ENCODE measurements at places on chromosomes 16 and 17.

DNA sequence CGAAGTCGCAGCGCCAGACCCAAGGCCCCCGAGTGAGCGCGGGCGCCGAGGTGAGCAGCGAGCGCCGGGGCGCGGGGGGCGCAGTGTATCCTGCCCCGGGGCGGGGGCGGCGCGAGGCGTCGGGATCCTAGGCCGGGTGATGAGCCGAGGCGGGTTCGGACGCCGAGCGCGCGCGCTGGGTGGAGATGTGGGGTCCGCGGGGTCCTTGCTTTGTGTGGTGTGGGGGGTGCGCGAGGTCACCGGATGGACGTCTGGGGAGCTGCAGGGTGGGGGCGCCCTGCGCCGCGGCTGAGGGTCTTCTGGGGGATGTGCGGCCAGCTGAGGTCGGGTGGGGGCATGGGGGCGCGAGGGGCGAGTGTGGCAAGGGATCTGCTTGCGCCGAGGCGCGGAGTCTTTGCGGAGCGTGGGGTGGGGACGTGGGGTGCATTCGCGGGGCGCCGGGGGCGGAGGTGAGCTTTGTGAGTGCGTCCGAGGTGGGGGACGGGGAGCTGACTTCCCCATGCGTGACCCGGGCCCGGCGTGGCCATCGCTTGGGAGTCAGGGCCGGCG is 560 bp downstream of the RAI1 start:
- no peak for DNase-seq

GRCh38 chr17:75269844-75270217 is 1.2 kb downstream of the MIF4GD start:
- no peak for DNase-seq

- no peak for DNase-seq
Observed at GRCh38 chr16:1290063-1290501, 19.4 kb upstream of the UBE2I start.

- DNase-seq, result peak; percentile 74
Observed at GRCh38 chr17:2786176-2786881, 9.9 kb upstream of the RAP1GAP2 start.

DNA sequence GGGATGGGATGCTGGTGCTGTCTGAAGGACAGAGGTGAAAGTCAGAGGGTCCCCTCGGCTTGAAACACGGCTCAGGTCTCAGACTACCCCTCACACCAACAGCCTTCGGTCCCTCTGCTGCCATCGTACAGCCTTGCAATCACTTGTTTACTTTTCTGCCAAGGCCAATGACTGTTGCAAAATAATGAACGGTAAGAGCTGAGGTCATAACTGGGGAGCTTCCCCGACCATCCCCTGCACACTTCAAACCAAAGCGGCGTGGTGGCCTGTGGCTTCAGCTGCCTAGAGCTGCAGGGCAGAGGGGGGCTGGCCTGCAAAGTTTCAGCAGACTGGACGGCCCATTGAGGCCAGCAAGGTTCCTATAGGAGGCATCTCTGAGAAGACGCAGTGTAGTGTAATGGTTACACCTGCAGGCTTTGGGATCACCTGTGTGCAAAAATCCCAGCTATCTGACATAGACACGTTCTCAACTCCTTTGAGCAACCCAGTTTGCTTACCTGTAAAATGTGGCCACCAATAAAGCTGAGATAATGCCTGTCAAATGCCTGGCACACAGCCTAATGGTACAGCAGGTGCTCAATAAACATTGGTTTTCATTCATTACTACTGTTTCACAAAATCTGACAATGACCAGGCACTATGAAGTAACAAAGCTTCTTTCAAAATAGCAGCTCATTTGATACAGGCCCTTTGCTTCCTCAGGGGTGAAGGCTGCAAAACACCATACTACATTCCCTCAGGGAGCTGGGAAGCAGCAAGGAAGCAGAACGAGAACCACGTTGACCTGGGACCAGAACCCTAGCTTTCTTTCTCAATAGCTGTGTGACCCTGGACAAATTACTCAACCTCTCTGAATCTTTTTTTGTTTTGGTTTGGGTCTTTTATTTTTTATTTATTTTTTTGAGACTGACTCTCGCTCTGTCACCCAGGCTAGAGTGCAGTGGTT is 5.0 kb downstream of the PAM16 start:
- no peak for DNase-seq

DNA sequence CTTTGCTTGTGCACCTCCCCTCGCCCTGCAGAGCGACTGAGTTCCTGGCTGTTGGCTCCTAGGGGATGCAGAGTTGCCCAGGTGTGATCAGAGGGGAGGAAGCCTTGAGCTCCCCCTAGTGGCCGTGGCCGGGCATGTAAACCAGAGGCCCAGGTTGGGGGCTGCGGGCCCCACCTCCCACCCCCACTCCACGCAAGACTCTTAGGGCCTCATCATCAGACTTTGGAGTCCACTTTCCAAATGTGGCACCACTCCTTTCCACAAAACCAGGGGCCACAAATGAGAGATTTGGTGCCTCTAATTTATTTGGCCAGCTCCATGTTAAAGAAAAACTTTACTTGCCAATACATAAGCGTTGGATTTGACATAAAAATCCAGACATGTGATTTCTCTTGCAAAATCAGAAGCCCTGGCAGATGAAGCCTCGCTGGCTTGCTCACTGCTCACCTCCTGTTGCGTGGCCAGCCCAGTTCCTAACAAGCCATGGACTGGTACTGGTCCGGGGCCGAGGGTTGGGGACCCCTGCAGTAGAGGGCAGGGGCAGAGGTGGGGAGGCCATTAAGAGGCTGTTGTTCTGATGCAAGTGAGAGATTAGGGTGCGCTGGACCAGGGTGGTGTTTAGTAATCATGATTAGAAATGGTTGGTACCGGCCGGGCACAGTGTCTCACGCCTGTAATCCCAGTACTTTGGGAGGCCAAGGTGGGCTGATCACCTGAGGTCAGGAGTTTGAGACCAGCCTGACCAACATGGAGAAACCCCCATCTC is 28.7 kb upstream of the GAS7 start:
- no peak for DNase-seq

DNA sequence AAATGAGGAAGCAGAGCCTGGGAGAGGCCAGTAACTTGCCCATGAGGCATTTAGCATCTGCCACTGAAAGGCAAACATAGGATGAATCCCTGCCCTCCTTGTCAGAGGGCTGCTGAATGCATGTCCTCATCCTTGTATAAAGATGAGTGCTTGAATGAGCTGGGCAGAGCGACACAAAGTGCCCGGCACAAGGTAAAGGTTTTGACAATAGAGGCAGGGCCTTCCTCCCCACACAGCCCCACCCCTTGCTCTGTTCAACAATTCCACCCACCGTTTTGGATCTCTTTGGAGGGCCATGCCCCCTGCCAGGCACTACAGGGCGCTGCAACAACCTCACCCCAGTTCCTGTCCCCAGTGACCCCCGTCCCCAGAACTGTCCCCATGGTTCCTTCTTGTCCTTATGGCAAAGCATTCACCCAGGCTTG is 1.4 kb upstream of the KRT19 start:
- DNase-seq, result no peak

DNA sequence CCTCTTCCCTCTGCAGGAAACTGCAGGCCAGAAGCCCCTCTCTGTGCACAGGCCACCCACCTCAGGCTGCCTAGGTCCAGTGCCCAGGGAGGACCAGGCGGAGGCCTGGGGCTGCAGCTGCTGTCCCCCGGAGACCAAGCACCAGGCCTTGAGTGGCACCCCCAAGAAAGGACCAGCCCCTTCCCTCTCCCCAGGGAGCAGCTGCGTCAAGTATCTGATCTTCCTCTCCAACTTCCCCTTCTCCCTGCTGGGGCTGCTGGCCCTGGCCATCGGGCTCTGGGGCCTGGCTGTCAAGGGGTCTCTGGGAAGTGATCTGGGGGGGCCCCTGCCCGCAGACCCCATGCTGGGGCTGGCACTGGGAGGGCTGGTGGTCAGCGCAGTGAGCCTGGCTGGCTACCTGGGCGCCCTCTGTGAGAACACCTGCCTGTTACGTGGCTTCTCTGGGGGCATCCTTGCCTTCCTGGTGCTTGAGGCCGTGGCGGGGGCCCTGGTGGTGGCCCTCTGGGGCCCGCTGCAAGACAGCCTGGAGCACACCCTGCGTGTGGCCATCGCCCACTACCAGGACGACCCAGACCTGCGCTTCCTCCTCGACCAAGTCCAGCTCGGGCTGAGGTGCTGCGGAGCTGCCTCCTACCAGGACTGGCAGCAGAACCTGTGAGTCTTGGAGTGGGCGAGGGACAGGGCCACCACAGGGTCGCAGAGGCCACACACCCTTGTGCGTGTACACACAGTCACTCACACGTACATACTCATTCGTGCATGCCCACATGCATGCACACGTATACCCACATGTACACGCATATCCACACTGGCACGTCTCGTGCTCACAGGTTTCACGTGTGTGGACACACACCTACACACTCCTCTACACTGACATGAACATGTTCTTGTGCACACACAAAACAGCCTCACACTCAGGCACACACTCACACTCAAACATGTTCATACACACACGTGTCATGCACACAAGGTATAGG is 8.3 kb downstream of the TSPAN10 start:
- DNase-seq, result no peak

DNA sequence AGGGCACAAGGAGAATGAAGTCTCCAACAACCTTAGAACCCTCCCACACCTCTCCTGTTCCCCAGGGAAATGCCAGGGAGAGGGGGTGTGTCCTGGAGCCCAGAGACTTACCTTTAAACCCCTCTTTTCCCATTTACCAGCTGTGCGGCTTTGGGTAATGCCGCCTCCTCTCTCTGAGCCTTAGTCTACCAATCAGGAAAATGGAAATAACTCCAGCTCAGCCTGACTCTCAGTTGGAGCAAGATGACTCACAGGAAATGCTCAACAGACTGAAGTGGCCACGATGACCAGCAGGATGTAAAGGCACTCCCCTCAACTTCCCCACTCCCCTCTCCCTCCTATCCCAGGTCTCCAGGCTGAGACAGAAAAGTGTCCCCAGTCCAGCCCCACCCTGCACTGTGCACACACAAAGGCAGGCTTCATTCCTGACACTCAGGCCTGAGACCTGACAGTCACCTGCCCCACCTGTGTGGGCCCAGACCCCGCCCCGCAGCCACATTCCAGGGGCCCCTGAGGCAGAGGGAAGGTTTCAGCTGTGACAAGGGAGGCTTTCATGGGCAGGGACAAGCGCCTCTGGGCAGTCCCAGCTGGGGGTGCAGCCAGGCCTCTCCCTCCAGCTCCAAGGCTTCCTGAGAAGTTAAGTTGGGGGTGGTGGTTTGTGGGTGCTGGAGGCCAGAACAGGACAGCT is 3.0 kb upstream of the KRT15 start:
- no peak for DNase-seq

GRCh38 chr17:72116661-72117521 is 3.9 kb upstream of the SOX9 start:
- DNase-seq, result no peak

GRCh38 chr17:46972346-46972745 is 6.7 kb downstream of the RPRML start:
- no peak for DNase-seq

DNA sequence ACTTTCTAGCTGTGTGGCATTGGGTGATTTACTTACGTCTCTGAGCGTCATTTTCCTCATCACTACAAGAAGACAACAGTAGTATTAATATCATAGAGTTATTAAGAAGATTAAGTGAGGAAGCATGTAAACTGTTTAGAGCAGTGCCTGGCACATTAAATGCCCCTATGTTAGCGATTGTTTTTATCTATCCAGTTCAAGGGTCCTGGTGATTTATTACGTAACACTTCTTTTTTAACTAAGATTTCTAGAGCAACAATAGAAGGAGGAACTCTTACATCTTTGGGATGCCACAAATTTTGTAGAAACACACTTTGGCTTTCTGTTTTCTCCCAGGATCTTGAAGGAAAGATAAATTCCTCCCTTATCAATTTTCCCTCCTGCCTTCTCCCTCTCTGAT is 3.3 kb upstream of the GAS7 start:
- DNase-seq, result no peak

DNA sequence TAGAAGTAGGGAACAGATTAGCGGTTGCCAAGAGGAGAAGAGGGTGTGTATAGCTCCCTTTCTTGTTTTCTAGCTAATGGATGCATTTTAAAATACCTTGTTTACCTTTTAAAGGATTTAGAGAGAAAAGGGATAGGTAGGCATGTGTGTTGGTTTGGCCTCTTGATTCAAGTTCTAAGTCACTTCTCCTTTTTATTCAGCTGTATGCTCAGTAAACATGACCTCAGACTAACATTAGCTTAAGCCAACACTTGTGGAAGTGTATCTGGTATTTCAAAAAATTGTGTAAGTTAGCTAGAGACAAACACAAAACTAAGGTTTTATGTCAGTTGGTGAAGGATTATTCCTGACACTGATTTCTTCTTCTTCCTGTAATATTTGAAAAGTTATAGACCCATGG is 204.1 kb upstream of the NOG start:
- DNase-seq, result no peak

DNA sequence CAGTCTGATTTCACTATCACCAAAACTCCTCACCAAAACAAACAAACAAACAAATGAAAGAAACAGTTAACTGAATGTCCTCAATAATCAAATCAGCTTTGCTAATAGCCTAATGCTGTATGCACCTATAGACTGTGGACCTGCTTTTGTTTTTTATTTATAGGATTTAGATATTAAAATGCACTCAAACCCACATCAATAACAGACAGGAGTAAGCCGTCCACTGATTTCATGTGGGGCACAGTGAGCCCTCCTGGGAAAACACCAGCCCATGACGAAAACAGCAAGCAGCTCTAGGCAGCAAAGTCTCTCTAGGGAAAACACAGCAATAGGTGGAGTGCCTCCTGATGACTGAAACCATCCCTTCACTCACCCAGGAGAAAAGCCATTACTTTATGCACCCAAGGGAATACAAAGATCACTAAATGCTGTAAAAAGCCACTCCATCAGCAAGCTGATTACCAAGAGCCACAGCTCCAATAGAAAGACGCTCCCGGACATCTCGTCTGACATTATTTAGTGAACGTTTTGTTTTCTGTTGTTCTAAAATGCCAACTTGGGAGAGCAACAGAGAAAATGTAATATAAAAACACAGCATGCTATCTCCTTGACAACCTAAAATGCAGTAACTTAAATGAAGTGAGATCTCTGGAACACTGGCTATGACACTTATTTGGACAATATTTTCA is 47.8 kb downstream of the ANKFY1 start:
- DNase-seq, result no peak

DNA sequence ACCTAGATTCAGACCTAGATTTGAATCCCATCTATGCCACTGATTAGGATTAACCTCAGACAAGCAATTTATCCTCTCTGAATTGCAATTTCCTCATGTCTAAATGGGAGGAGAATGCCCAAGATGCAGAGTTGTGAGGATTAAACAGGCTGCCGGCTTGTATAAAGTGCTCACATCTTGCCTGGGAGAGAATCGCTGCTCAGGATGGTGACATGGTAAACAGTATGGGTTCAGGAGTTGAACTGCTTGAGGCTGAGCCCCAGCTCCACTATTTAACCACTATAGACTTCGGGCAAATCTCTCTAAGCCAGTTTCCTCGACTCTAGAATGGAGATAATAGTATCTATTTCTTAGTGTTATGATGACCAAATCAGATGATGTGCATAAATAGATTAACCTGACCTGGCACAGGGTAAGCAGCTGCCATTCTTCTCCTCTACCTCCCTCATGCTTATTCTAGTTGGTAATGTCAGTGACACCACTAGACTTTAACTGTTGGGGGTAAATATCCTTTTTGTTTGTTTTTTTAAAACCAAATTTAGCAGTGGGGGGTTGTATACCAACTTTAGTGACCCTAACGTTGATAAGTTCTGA is 732 bp upstream of the RPL27 start:
- no peak for DNase-seq
